CD4-positive, alpha-beta T cell treated with Interleukin-17A for 4 hours (primary cell): ENCODE measurements at places on chromosomes 7 and 10.

- no peak for DNase-seq
These were observed 31.6 kb downstream of the TMEM120A start for GRCh38 chr7:75962607-75963380.

DNA sequence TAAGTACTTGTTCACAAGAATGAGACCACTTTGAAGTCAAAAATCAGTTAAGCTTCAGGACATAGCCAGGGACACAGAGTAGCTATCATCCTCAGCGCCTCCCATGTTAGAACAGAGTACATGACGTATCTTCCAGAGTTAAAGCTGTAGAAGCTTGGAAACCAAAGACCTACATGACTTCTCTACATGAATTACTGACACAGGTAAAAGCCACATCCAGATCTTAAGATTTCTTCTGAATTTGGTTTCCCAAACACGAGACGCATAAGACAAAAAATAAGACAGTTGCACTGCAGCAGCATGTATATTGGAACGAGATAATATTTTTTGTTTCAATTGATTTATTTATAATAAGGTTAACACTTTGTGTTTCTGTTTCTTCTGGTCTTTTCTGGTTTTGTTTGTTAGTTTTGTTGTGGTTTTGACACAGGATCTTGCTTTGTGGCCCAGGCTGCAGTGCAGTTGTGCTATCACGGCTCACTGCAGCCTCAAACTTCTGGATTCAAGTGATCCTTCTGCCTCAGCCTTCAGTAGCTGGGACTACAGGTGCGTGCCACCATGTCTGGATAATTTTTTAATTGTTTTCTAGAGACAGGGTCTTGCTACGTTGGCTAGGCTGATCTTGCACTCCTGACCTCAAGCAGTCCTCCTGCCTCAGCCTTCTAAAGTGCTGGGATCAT lies 10.2 kb upstream of the EPC1 start:
- DNase-seq = peak; percentile 44

DNA sequence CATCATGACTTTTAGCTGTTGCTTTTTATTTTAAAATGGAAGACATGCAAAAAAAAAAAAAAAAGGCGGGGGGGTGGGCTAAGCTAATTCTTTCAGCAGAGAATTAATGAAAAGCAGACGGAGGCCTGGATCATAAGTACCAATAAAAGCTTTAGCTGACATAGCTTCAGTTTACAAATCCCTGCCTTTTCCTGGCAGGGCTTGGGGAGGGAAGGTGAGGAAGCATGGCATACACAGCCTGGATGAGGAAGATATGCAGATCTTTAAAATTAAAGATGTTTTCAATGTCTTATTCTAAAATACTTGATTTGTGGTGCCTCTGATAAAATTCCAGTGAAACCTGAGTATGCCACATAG lies 57.0 kb downstream of the ICA1 start:
- DNase-seq = no peak

GRCh38 chr7:155426543-155427410 lies 31.2 kb upstream of the EN2 start:
- no peak for DNase-seq

DNA sequence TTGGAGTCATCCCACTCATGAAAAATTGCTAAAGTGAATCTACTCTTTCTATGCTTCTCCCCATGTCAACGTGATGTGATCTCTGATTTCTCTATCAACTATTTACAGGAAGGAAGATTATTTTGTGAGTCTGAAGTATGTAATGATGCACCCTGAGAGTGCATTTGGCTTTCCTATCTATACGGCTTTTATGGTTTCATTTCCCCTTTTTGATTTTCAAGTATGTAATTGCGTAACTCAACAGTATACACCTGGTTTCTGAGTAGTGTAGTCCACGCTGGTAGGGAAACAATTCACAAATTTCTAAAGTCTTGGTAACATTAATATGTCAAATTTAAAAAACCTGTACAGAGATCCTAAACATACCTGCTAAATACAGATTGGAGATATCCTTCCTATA lies 194.7 kb upstream of the SEMA3A start:
- DNase-seq = no peak

DNA sequence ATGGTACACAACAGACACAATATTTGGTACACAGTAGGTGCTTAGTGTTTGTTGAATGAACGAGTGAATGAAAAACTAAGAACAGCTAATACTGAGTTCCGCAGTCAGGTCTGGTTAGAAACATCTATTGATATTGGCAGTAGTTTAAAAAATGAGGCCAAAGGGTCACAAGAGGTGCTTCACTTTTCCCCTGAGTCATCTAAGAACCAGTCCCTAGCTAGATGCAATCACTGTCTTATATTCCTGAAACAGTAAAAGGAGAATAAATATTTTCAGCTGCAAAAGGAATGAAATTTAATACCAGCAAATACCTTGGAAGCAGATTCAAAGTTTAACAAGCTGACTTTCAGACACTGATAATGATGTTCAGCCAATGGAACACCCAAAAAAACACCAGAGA lies 54.5 kb downstream of the SCRN1 start:
- DNase-seq = no peak

DNA sequence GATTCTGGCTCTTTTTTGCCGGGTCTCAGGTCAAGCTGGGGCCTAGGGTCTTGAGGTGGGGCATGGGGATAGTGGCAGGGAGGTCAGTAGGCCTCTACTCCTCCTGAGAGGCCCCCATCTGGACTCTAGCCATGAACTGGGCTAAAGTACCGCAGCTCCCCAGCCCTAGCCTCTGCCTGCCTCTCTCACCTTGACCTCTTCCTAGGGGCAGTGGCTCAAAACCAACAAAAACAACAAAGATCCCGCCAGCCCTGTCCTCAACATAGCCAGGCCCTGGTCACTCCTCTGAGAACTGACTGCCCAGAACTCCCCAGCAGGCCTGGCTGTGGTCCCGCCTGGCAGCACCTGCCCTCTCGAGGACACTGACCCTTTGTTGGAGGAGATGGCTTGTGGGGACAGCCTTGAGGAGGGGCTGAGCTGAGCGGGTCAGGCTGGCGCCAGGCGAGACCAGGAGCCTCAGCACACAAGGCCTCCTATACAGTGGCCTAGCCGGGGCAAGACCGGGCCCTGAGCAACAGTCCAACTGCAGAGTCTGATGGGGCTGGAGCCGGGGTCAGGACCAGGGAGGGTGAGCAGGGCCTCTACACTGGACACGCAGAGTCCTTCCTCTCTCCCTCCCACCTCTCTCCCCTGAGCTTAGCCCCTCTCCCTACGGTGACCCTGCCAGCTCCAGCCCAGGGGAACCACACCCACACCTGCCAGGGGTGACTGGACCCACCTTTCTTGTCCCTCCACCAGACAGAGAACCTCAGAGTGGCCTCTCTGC lies 11.6 kb upstream of the PPIF start:
- DNase-seq = no peak

- no peak for DNase-seq
These were observed 27.0 kb upstream of the TOMM7 start for GRCh38 chr7:22849662-22850061.

- no peak for DNase-seq
These were observed 8.8 kb downstream of the LYZL1 start for GRCh38 chr10:29297678-29298077.

- no peak for DNase-seq
These were observed 87.2 kb upstream of the UNC5B start for GRCh38 chr10:71124921-71125748.

- no peak for DNase-seq
These were observed 57.5 kb downstream of the SH3PXD2A start for GRCh38 chr10:103797857-103798256.

DNA sequence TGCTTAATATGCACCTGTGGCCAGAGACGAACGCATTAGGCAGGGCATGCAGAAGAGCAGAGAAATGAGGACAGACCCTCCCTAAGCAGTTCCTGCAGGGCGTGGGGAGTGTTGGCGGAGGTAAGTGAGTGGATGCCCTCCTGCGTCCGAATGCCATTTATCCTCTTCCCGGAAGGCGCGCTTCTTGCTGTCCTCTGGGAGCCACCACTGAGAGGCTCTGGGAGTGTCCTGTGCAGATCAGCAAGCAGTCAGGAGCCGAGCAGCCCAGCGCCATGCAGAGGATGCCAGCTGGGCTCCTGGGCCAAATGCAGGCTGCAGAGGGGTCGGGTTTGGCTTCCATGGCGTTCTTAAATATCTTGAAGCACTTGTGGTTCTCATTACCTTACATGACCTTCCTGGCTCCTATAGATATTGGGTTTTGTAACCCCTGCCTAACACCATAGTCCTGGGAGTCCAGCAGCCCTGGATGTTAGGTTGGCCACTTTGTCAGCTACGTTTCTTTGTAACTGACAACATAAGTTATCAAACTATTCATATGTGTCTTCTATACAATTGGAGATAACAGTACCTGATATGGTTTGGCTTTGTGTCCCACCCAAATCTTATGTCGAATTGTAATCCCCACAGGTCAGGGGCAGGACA lies 30.0 kb upstream of the SLIT1 start:
- DNase-seq = no peak

DNA sequence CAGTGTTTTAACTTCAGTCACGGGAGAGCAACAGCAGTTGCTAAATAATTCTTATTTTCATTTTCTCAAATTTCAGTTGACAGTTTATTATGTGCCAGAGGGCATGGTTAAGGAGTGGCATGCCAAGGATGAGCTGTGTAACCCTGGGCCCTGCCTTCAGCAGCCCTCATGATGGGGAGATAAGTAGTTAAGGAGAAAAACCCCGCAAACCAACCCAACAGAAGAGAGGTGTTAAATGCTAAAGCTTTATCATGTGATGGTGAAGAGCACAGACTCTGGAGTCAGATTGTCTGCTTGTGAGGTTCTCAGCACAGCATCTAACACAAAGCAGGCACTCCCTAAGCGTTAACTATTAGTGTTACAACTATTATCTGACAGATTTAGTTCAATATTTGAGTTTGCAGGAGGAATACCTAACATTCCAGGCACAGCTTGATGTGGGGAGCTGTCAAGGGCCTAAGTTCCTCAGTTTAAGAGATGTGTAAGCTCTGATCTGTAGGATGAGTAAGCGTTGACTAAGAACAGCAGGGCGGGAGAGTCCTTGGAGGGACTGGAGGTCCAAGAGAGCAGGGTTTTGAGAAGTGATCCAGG lies 29.6 kb downstream of the STAM start:
- no peak for DNase-seq

DNA sequence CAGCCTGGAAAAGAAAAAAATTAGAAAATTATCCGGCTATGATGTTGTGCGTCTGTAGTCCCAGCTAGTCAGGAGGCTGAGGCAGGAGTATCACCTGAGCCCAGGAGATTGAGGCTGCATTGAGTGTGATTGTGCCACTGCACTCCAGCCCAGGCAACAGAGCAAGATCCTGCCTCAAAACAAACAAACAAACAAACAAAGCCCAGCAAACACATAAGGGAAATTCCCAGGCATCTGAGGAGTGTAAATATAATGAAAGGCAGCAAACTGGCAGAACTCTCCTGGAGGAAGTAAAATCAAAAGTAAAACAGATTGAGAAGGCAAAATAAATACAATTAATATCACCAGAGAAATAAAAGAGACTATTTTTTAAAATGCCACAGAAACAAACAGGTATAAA lies 84.5 kb upstream of the ITGB1 start:
- no peak for DNase-seq

GRCh38 chr10:129079705-129080104 lies 387.3 kb upstream of the MGMT start:
- no peak for DNase-seq

DNA sequence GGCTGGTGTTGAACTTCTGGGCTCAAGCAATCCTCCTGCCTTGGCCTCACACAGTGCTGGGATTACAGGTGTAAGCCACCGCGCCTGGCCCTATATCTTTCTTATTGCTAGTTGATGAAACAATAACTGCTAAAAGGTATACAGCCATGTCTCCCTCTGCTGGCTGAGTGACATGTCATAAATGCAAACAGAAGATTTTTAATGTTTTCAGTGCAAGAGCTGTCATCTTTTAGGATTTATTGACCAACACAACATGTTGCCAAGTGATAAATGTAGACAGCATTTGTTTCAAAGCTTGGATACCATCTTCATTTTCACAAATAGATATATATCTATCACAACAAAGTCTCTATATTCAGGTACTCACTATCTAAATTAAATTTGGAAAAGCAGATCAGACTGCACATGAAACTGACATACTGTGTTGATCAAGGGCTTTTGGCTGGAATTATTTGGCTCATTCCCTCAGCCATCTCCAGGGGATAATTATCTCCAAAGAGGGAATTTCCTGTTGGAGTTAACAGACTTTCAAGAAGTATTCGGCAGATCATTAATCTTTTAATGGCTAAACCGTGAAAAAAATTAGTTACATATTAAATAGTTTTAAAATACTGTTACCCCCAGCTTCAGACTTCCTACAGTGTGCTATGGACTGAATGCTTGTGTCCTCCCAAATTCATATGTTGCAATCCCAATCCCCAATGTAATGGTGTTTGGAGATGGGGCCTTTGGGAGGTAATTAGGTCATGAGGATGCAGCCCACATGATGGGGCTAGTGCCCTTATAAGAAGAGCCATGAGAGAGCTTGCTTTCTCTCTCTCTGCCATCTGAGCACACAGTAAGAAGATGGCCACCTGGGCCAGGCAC lies 41.3 kb upstream of the SRPK2 start:
- DNase-seq = peak; percentile 67

GRCh38 chr7:142405122-142405765 lies 147.4 kb upstream of the PRSS58 start:
- DNase-seq = no peak

DNA sequence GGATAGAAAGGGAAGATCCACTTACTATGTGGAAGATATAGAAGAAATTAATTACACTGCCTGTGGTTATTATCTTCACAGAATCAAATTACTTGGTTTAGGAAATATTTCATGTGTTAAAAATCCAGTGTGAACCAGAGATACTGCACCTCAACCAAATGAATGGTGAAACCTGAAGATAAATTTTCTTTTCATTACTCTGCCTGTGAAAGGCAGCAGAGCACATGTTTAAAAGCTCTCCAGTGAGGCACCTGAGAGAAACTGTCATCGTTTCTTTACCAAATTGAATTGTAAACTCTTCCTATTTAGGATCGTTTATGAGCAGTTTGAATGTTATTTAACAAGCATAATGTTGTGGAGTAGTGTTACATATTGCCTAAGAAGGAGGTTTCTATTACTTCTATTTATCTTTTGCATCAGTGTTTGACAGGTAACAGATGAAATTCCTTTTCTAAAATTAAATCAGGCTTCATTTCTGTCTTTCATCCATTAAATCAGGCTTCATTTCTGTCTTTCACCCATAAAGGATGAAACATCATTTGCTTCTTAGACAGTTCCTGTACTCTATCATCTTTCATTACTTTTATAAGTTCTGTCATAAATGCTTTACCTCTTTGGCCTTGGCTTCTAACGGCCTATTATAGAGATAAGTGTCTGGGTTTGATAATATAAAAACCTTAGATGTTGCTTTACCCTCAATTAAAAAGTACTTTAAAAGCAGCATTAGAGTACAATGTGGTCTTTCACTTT lies 266.6 kb downstream of the NXPH1 start:
- DNase-seq = no peak

DNA sequence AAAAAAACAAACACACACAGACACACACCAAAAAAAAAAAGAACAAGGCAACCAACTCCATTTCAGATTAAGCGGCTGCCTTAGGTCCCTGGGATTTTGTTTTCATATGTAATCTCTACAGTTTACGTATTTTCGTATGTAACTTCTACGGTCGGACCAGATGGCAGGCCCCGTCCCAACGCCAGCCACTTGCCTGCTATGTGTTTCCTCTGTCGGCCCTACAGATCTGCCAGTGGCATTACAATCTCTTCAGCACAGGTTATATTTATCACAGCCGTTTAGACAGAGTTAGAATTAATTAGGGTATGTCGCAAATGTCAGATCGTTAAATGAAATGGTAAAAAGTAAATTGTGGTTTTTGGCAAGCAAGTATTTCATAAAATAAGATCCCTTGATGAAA lies 99.3 kb downstream of the DNAJB6 start:
- DNase-seq = no peak

GRCh38 chr7:41628901-41629300 lies 74.0 kb downstream of the INHBA start:
- no peak for DNase-seq
